Activated gamma-delta T cell (primary cell): ENCODE measurements at places on chromosomes 1 and 21.

DNA sequence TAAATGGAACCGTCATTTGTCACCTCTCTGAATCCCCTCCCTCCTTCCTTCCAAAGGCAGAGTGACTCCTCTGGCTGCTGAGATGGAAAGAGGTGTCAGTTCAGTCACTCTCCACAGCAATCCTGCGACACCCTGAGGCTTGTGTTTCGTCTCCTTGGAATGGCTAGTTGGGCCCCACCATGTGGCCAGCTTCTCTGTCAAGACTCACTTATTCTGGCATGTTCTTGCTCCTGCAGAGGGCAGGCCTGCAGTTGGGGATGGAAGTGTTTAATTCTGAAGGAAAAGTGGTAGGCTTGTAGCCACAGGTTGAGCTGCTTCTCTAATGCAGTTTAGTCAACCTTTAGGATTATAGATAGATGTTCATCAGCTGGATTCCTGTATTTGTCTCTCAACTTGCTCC lies 149.6 kb downstream of the LMO4 start:
- DNase-seq, result no peak

GRCh38 chr1:23424293-23425192 lies at the start of gene TCEA3:
Gene TCEA3 (minus strand): TSS chr1:23424748. CDS start chr1:23424633, 115 bp downstream.
- no peak for DNase-seq

- no peak for DNase-seq
Observed at GRCh38 chr1:9271283-9271682, 21.4 kb upstream of the SPSB1 start.

DNA sequence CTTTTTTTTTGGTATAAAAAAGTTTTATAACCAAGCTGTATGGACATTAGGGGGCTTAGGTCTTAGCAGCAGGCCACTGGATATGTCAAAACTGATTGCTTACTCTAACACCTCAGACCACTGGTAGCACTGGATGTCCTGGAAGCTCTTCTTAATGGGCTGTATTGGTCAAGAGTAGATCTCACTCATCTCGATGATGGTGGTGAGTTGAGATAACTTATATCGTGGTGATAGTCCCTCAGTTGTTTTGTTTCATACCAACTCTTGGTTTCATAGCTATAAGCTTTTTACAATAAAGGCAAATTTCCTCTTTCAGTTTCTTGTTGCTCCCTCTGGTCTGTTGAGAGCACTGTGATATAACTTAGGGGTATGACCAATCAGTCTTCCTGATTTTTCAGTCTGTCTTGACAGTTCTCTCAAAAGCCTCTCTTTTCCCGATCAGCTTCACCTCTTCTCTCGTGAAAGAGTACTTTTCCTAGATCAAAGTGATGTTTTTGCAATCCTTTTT lies 9.7 kb upstream of the AGO1 start:
- no peak for DNase-seq

- DNase-seq, result no peak
Observed at GRCh38 chr1:75328691-75329090, 194.5 kb downstream of the LHX8 start.

- DNase-seq, result no peak
Observed at GRCh38 chr1:227472772-227473171, 90.6 kb upstream of the ZNF678 start.

DNA sequence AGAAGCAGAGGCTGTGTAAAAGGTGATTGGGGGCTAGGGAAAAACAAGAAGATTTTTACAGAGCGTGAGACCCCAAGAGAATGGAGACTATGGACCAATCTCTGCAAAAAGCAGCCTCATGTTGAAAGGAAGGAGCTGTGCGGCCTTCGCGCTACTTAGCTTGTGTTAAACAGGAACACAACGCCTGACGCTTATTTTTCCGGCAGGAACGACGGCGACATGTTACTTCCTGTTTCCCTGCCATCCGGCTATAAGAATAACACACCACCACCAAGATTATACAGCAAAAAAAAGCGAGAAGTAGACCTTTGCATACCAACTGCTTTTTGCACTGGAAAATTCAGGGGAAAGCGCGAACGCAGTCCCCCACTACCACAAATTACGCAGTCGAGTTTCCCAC lies 272.7 kb downstream of the FAM72C start:
- no peak for DNase-seq

DNA sequence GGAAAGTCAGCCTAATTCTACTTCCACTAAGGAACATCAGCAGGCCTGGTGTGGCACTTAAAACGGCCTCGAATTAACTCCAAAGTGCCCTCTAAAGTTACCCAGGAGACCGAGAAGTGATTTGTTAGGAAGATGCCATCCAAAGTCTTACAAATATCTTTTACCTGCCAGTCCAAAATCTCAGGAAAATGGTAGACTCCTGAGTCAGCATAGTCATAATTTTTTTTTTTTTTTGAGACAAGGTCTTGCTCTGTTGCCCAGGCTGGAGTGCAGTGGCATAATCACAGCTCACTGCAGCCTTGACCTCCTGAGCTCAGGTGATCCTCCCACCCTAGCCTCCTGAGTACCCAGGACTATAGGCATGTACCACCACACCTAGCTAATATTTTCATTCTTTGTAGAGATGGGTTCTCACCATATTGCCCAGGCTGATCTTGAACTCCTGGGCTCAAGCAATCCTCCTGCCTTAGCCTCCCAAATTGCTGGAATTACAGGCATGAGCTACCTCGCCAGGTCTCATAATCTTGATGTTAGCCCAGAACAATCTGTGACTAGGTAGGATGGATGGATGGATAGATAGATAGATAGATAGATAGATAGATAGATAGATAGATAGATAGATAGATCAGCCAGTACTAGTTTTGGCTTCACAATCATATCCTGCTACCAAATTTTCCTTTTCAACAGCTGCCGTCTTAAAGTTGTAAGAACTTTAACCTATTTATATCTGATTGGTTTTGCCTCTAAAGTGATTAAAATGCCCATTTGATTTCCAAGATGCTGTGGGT lies 25.3 kb upstream of the PPP2R5A start:
- no peak for DNase-seq

DNA sequence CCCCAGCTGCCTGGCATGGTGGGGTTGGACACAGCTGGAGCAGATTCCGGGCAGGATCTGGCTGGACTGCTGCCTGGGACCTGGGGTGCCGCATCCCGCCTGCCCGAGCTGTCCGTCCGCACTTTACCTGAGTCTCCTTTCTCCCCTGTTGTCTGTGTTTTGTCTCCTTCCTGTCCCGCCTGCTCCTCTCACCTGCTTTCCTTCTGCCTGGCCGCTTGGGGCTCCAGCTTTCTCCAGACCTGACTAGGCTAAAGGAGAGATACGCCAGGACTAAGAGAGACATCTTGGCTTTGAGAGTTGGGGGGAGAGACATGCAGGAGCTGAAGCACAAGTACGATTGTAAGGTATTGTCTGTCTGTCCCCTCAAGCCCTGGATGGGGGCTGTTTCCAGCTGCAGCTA lies 73.3 kb downstream of the ARHGEF10L start:
- DNase-seq, result no peak

- no peak for DNase-seq
Observed at GRCh38 chr21:25963181-25963580, 207.4 kb downstream of the APP start.

- DNase-seq, result no peak
Observed at GRCh38 chr1:161179698-161180097, 2.4 kb upstream of the B4GALT3 start.

DNA sequence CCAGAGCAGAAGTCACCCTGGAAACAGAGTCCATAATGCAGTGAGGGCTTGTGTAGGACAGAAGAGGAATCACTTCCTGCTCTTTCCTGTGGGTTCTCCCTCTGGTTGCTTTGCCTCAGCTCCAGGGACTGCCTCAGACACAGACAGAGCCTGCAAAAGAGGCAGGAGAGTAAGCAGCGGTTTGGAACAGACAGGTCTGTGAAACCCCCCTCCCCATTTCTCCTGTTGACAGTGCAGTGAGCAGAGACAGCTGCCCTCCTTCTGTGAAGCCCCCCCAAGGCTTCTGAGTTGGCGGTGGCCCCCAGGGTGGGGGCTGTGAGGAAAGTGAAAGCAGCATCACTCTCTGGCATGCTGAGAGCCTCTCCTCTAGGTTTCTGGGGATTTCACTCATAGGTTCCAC lies 53.0 kb downstream of the MAB21L3 start:
- no peak for DNase-seq

DNA sequence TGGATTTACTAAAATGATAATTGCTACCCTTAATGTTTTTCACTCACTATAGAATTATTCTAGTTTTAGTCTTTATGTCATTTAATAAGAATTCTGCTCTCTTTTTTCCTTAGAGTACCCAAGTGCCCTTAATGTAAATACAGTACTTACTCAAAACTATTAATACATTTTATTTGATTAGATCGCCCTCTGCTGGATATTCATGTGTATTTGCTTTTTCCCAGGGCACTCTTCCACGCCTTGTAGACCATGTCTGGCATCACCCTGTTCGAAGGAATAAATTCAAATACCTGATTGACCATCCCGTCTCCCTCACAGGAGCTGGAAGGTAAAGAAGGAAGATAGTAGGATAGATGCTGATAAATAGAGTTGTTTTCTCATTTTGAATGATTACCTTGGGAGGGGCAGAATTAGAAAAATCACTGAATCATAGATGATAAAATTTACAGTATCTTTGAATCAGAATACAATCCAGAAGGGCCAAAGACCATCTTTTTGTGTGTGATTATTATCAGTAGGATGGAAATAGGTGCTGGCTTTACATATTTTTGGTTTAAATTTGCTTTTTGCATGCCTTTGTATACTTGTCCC lies 4.1 kb downstream of the AXDND1 start:
- no peak for DNase-seq

DNA sequence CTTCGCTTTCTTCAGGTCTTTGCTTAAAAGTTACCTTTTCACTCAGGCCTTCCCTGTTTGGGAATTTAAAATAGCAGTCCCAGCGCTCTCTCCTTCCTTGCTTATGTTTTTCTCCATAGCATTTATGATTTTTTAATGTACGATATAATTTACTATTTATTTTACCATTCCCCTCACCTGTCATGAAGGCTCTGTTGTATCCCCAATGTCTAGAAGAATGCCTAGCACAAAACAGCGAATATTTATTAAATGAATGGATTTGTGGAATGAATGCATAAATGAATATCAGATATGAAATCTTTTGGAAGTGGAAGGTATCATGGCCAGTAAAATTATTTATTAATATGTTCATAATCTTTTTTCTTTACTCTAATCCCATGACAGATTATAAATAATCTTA lies 402 bp upstream of the OSBPL9 start:
- DNase-seq, result no peak

GRCh38 chr1:195604287-195604686 lies 1004.0 kb downstream of the KCNT2 start:
- no peak for DNase-seq

- no peak for DNase-seq
Observed at GRCh38 chr1:95168028-95168427, 50.9 kb downstream of the TLCD4 start.

DNA sequence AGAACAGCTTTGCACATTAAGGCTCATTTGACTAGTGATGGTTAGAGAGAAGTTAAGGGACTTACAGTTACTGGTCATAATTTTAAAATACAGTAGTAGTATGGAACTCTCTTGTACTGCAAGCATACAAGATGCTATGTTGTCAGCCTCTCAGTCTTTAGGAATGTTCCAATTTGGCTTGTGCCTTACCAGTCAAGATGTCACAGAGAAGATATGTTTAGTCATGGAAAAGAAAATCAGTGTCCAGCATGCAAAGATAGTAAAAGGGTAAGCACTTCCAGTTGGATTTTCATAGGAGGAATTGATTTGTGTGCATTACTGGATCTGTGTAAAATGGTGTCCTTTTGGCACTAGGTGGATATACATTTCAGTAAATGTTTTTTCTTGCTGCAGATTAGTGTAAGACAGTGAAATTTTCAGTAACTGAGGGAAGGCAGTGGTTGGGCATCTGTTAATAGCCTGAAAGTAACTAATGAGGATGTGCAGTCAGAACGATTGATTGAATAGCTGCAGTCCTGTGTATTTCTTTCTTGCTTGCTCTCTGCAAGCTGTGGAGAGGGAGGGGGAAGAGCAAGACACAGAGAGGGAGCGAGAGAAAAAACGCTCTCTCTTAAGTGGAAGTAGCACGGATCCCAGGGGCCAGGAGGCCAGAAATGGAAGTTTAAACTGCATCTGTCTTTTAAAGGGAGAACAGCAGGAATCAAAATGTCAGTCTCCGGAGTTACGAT lies 108.2 kb downstream of the CLEC20A start:
- DNase-seq, result no peak

- DNase-seq, result no peak
Observed at GRCh38 chr1:97824624-97825023, 96.2 kb downstream of the DPYD start.

- no peak for DNase-seq
Observed at GRCh38 chr1:18175530-18176377, 68.2 kb downstream of the IGSF21 start.
